ENCODE measurements at places on chromosomes 4 and X.

DNA sequence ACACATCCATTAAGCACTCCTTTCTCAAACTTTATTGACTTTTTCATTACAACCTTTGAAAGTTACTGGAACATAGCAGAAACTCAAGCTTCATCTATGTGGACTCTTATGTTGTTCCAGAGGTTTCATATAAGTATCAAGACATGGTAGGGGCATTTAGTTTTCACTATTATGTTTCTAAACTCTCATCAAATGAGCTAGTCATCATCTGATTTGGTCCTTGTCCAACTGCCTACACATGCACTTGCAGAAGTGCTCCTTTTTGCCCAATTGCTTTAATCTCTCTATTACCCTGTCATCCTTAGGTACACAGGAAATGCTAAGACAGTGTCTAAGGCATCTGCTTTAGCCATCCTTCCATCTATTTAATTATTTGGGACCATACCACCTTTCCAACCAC, 42.2 kb upstream of the EPGN start:
- DNase-seq, result no peak

GRCh38 chr4:137531986-137532868, at the start of gene PCDH18:
PCDH18 (minus strand) TSS chr4:137532494; CDS start chr4:137532088, 406 bp downstream.
- DNase-seq, result peak; percentile 66

DNA sequence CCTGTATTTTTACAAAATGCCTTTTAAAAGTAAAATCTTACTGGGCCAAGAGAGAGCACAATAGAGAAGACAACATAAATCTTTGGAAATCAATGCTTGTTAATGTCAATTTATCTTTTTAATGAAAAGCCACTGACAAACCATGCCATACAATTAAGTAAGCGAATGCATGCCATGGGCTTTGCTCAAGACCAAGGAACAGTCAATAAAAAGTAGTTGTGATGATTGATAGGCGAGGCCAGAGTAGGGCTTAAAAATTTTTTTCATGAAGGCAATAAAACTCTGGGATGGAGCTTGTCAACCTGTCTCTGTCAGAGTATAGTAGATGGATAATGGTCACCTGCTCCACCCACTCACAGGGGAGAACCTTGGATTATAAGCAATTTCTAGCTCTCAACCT, 17.5 kb upstream of the GPM6B start:
- no peak for DNase-seq

GRCh38 chr4:7236847-7237246, 44.5 kb downstream of the SORCS2 start:
- no peak for DNase-seq

- peak; percentile 51 for DNase-seq
Measured at GRCh38 chrX:102712981-102713625, 855 bp downstream of the GPRASP2 start.

GRCh38 chr4:7808181-7808580, 131.5 kb downstream of the AFAP1 start:
- no peak for DNase-seq

GRCh38 chr4:109928327-109929045, 15.8 kb downstream of the EGF start:
- DNase-seq, result no peak

GRCh38 chr4:141132072-141132708, 1.1 kb downstream of the RNF150 start:
- DNase-seq, result peak; percentile 8

- DNase-seq, result no peak
Measured at GRCh38 chrX:115906276-115906675, 264.3 kb upstream of the AGTR2 start.

- no peak for DNase-seq
Measured at GRCh38 chr4:40998675-40999358, 215.5 kb downstream of the APBB2 start.

DNA sequence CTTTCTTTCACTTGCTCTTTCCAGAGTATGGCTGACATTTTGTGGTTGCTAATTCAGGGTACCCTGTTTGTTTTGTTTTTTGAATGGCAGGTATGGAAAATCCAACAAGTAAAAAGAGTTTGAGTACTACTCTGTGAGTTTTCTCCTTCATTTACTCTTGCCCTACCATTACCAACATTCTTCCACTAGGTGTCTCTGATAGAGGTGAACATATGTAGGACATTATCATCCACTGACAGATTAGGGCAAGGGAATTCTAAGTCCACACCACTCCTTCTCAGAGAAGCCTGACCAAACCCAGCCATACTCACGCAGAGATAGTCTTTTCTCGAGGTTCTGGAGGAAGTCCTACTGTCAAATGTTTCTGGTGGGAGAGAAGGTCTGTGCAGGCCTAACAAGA, 36.7 kb upstream of the HDAC8 start:
- no peak for DNase-seq

- no peak for DNase-seq
Measured at GRCh38 chrX:131405497-131405896, 116.4 kb upstream of the IGSF1 start.

- DNase-seq, result no peak
Measured at GRCh38 chr4:10245751-10246150, 129.2 kb upstream of the WDR1 start.

GRCh38 chr4:116055857-116056827, 942.7 kb upstream of the NDST4 start:
- DNase-seq, result peak; percentile 1

DNA sequence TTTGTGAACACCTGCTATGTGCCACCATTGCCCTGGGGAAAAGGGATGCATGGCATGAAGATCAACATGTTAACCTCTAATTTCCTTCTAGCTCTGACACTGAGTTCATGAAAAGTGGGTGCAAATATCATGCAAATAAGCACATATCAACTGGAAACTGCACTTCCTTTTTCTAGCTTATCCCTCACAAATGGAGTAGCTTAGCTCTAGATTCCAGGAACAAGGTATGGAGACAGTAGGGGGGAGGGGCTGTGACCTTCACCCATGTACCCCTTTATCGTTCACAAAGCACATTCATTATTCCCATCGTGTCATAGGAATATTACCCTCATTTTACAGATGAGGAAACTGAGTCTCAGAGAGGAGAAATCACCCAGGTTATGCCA, 37.4 kb downstream of the STARD8 start:
- DNase-seq, result no peak

- peak; percentile 29 for DNase-seq
Measured at GRCh38 chrX:58025979-58026378, 115.7 kb upstream of the ZXDA start.

DNA sequence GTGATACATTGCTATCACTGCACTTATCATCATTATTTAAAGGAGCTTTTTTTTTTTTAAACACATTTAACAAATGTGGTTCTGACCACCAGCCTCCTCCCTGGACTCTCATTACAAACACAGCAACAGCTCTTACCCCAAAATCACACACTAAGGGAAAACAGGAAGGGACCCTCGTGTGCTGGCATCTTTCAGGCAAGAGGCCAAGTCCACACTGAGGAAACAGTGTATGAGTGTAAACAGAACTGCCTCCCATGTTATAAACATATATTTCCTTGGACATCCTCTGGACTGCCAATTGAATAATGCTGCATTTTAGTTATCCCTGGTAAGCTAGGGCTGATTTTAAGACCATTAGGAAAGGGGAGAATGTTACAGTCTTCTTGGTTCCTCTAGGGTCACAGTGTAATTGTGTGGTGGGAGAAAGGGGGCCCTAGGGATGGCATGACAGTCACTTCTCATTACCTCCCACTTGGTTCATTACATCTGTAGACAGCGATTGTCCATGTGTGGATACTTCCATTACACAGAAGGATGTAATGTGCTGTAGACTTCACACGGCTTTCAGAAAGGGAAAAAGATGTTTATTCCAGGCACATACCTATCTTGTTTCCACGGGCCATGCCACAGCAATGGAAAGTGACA, 244.6 kb upstream of the TET2 start:
- no peak for DNase-seq

- no peak for DNase-seq
Measured at GRCh38 chr4:149901128-149901527, 85.5 kb upstream of the IQCM start.

GRCh38 chr4:24042094-24042493, 152.2 kb upstream of the PPARGC1A start:
- no peak for DNase-seq

DNA sequence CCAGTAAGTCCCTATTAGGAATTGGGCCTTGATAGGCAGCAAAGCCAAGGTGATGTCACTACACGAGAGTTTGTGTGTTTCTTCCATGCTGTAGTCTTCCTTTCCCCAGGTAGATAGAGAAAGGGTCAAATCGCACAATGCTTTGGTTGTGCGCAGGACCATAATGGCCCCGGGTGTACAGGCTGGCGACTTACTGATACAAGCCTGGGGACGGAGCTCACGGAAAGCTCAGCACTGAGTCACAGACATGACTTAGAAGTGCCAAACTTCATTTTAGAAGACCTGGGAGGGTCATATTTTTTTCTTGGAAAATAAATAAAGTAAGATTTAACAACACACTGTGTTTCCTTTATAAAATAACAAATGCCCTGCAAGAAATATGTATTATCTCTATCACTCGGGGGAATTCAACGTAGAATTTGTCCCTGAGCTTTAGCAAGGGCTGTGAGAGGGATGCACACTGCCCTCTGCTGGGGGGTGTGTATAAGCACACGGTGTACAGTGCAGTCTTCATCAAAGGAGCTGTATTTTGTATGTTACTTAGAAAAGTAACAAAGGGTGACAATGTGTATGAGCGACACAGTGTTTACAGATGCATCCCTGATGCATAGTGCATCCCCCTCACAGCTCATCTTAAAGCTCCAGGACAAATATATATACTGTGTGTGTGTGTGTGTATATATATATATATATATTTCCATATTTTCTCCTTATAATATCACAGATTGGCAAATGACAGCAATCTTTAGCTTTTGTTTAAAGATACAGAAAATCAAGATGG, 254.5 kb upstream of the VEGFC start:
- DNase-seq, result peak; percentile 9

GRCh38 chr4:8871417-8872401, at the start of gene HMX1:
HMX1 (minus strand) TSS chr4:8871839; CDS start chr4:8871614, 225 bp downstream.
- DNase-seq, result no peak

DNA sequence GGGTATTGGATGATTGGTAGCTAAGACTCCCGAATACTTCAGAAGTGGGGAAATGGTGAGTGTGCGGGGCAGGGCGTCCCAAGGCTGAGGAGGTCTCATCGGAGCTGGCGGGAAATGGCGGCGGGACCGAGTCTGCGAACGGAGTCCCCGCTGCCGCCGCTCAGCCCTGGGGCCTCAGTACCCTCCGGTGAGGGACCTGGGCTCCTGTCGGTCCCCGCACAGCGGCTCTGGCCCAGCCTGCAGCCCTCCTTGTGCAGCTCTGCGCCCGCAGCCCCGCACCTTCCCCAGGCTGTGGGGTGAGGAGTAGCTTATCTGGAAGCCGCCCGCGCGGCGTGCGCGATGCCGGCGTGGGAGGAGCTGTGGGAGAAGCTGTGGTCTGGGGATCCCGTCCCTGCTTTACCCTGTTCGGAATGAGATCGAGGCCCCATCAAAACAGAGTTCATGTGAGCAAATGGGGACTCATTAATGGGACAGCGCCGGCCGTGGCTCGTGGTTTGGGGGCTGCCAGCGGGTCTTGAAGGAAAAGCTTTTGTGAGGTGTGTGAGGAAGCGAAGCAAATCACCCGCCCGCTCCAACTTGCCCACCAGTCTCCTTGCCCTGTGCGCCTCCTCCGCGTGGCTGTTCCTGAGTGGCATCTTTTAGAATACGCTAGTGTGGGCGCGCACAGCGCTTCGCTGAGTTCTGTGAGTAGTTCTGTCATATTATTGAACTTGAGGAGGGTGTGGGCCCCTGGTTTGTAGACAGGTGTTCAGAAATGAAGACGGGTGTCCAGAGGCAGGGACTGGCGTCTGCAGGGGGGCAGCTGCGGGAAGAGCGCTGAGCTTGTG, 531 bp downstream of the ZNF141 start:
- DNase-seq, result peak; percentile 40

GRCh38 chr4:80125252-80126177, 52.5 kb upstream of the ANTXR2 start:
- no peak for DNase-seq

DNA sequence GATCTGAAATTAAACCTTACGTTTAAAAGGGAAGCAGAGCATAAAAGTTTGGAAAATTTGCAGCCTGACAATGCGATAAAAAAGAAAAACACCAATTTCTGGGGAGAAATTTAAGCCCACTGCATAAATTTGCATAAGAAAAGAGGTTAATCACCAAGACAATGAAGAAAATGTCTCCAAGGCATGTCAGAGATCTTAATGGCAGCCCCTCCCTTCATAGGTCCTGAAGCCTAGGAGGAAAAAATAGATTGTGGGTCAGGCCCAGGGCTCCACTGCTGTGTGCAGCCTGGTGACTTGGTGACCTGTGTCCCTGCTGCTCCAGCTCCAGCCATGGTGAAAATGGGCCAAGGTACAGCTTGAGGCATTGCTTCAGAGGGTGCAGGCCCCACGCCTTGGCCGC, 264.0 kb upstream of the CT83 start:
- no peak for DNase-seq

DNA sequence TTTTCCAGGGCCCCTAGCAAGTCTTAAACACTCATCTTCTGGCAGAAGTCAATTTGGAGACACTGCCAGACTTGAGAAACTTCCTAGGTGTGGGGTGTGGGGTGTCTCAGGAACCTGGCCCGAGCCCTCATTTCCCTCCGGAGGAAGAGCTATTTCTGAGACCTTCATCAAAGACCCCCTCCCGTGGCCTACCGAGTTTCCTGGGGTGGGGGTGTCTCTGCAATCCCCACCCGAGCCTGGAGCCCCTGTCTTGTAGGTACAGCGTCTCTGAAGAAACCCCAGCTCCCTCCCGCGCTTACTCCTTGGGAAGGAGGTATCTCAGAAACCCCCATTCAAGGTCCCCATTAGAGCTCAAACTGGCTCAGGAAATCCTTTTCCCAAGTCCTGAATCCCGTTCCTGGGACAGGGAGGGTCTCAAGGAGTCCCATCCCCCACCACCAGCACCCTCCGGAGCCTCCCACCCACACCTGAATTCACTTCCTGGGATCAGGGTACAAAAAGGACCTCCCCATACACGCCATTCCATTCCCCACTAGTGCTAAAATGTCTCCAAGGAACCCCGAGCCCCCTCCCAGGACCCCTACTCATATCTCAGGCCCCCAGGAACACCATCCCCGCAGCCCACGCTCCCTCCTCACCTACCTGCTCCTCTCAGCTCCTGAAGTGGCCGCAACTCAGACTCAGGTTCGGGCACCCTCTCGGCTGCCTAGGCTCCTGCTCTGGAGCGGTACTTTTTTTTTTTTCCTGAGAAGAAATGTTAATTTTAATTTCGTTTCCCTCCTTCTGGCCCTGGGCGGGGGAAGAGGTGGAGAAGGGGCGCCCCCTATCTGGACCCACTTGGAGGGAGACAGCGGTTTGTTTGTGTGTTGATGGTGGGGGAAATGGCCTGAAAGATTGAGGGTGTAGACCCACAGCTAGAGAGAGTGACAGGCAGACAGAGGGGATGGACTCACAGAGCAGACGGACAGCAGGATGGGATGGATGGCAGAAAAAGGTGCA, 1.1 kb downstream of the SLC38A5 start:
- no peak for DNase-seq

- DNase-seq, result no peak
Measured at GRCh38 chrX:136204571-136204970, 46.6 kb downstream of the MAP7D3 start.

- DNase-seq, result no peak
Measured at GRCh38 chr4:120819805-120820437, 102.6 kb downstream of the PRDM5 start.

DNA sequence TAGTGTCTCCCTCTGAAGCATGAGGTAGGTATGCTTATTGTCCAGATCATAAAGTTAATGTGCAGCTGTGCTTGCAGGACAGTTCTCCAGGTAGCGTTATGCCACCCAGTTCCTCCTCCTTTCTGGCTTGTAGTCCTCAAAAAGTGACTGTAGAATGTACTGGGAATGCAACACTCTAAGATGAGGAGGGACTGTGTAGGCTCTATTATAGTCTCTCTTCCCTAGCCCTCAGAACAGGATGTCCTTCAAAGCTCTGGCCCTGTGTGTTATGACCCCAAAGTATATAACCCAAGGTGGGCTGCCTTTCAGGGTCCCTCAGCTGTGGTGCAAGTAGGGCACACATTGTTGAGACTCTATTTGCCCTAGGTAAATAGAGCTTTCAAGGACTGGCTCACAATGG, 20.8 kb upstream of the MANBA start:
- no peak for DNase-seq
